ENCODE measurements at places on chromosomes 5 and 9.

DNA sequence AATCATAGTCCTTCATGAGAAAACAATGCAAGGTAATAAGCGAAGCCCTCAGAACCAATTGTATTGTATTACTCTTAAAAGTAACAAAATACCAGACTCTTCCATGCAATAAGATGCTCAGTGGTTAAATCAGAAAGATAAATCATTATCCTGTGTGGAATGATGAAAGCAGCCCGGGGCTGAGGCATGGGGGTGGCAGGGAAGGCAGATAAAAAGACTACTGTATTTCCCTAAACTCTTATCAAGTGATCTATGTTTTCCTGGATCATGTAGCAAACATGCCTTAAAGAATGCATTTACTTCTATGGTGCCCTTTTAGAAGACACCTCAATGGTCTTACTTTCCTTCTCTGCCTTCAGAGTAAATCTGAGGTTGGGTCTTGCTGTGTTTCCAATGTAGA lies 105.6 kb upstream of the DAPK1 start:
- no peak overlapping the region for H3K27ac ChIP-seq
- H3K36me3 ChIP-seq: no peaks in the 10 kb centered on the region
- no peak overlapping the region for H3K4me3 ChIP-seq
- no peak for DNase-seq

DNA sequence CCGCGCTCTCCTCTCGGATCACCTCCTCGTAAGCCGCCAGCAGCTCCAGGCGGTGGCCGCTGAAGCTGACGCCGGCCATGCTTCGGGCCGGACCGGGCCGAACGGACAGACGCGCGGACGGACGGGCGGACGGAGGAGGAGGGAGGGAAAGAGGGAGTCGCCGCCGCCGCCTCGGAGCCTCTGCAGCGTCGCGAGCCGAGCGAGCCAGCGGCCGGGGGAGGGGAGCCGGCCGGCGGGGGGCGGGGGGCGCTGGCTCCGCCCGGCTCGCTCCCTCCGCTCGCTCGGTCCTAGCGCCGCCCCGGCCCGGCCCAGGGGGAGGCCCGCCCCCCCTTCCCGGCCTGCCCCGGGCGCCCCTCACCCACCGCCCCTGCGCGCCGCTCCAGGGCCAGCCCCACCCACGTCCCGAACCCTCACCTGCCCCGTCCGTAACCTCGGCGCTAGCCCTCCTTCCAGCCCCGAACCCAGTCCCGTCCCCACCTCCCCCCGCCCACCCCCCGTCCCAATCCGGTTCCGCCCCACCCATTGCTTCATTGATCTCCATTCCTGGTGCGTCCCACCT lies at the start of gene DBN1:
Gene DBN1, minus strand, starts transcription at position 192 of the 559 bp plus-strand sequence. Its CDS starts 113 bp downstream, at position 79.
- peaks cover 22% of the 10 kb centered on the region for H3K4me1 ChIP-seq
- peak within 1 kb of the TSS; percentile 64 for H3K4me3 ChIP-seq
- H3K27ac ChIP-seq: no peak within 1 kb of the TSS
- no peaks in the 10 kb centered on the region for H3K36me3 ChIP-seq
- H3K27me3 ChIP-seq: peaks cover 5% of the 10 kb centered on the region
- DNase-seq: peak; percentile 25

GRCh38 chr5:177557041-177557647 lies 2.8 kb upstream of the FAM193B start:
- H3K27me3 ChIP-seq: no peaks in the 10 kb centered on the region
- peaks cover 32% of the 10 kb centered on the region for H3K4me1 ChIP-seq
- H3K27ac ChIP-seq: no peak overlapping the region
- peak; percentile 13 for DNase-seq
- H3K4me3 ChIP-seq: no peak overlapping the region

DNA sequence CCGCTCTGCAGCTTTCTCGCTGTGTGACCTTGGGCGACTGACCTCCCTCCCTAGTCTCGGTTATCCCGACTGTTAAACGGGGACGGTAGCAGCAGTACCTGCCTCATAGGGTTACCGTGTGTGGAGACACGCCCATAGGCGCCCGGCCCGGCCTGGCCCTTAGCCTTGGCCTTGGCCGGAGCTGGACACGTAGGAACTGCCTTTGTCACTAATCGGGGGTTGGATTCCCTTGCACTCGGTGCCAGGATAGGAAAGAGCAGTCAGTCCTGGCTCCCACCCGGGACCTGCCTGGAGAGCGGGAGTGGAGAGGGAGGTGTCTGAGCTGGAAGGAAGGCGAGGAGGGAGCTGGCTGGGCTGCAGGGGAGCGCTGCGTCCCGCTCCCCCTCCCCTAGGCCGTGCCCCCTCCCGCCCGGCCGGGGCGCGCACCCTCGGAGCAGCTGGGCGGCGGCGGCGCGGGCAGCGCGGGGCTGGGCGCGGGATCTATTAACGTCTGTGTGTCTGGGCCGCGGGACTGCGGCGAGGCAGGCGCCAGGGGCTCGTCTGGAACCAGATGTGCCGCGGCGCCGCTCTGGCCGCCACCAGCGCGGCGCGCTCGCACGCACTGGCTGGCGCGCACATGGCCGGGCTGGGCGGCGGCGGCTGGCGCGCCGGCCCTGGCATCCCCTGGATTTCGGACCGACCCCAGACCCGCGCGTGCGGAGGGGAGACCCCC lies 31.7 kb downstream of the PRRX2 start:
- H3K27me3 ChIP-seq: peaks cover 32% of the 10 kb centered on the region
- H3K27ac ChIP-seq: no peak overlapping the region
- H3K4me1 ChIP-seq: peaks cover 5% of the 10 kb centered on the region
- peak overlapping the region; percentile 66 for H3K4me3 ChIP-seq

DNA sequence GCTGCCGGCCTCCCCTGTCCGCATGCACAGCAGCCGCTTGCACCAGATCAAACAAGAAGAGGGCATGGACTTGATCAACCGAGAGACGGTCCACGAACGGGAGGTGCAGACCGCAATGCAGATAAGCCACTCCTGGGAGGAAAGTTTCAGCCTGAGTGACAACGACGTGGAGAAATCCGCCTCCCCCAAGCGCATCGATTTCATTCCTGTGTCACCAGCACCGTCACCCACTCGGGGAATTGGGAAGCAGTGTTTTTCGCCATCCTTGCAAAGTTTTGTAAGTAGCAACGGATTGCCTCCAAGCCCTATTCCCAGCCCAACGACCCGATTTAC lies 75.3 kb downstream of the PIP5K1B start:
- H3K27me3 ChIP-seq: no peaks in the 10 kb centered on the region
- H3K36me3 ChIP-seq: no peaks in the 10 kb centered on the region
- H3K4me3 ChIP-seq: no peak overlapping the region
- H3K27ac ChIP-seq: no peak overlapping the region
- no peak for DNase-seq
- peaks cover 5% of the 10 kb centered on the region for H3K4me1 ChIP-seq

DNA sequence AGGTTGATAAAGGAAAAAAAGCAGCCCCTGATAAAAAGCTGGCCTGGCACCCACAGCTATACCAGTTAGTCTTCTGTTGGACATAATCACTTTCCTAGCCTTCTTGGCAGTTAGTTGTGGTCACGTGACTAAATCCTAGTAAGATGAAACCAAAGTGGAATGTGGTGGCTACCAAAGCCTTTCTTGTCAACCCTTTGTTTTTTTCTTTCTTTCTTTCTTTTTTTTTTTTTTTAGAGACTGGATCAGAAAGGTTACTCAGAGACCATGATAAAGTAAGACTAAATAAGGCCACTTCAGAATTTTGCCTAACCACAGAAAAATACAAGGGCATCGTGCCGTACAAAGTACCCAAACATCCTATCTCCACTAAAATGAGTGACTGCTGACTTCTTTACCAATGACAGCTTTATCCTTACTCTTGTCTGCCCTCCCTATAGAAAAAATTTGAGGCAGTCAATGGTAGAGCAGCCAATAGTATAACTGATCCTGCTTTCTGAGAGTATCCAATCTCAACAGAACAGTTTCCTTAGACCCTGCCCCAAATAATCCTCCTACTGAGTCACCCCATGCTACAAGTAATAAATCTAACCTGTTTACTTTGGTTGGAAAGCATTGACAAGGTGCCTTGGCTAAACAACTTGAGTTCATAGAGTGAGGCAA lies 14.2 kb upstream of the KIF27 start:
- H3K4me1 ChIP-seq: peaks cover 6% of the 10 kb centered on the region
- H3K27ac ChIP-seq: no peak overlapping the region
- DNase-seq: no peak
- no peaks in the 10 kb centered on the region for H3K27me3 ChIP-seq
- H3K36me3 ChIP-seq: peaks cover 11% of the 10 kb centered on the region
